Glomerular endothelial cell (primary cell): ENCODE measurements at places on chromosomes 4 and X. TPM values are rescaled to one million over a fixed set of nuclear protein-coding genes. Genes with fewer than 3 reads are reported as not detected.

EGF gene
- 0.10 and 0.41 TPM in 2 replicates for total RNA-seq

CSAG1 gene
- not detected in 2 replicates for total RNA-seq

PPARGC1A gene
- total RNA-seq = 0.15 and 1.8 TPM in 2 replicates

RAB9B gene
- 0.63 and 1.5 TPM in 2 replicates for total RNA-seq

SSX4B gene
- total RNA-seq = not detected in 2 replicates

ADGRG4 gene
- total RNA-seq = 0.29 and 0.47 TPM in 2 replicates

NR3C2 gene
- total RNA-seq = 5.2 and 6.4 TPM in 2 replicates

TRPC5OS gene
- not detected in 2 replicates for total RNA-seq

SH3RF1 gene
- 13.2 and 21.2 TPM in 2 replicates for total RNA-seq

CXorf51B gene
- not detected in 2 replicates for total RNA-seq

RFC1 gene
- 27.7 and 32.1 TPM in 2 replicates for total RNA-seq

MXRA5 gene
- total RNA-seq = 0.44 and 0.93 TPM in 2 replicates

MAGEA4 gene
- not detected in 2 replicates for total RNA-seq
